ENCODE measurements at places on chromosomes 7 and 10.

DNA sequence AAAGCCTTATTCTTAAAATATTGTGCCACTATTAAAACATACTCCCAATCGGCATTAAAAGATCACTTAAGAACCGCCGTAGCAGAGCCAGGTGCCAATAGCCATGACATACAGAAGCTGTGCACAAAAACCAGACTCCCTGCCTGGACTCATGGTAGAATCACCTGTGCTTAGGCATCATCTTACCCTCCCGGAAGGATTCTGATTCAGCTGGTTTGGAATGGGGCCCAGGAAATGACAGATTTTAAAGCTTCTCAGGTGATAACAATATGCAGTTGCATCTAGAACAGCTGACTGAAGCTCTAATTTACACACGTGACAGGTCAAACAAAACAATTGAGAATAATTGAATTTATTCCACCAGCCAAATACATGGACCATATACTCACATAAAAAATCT is 10.7 kb downstream of the A1CF start:
- DNase-seq = no peak

DNA sequence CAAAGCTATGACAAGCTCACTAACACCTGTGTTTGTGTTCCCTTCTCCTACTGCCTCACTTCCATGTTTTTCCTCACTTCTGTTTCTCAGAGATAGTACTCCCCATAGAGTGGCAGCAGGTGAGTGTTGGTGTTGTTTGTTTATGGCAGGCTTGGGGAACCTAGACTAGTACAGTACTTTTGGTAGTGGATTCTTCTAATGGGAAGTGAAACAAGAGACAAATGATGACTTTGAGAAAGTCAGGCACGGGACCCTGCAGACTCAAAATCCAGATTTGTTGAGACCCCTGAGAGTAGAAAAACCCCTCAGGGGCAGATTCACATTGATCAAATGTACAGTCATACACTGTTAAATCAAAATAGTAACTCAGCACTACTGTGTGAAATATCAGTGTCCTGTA is 6.4 kb upstream of the CFAP69 start:
- DNase-seq = no peak

GRCh38 chr10:128087146-128087883 is 38.9 kb downstream of the MKI67 start:
- no peak for DNase-seq

DNA sequence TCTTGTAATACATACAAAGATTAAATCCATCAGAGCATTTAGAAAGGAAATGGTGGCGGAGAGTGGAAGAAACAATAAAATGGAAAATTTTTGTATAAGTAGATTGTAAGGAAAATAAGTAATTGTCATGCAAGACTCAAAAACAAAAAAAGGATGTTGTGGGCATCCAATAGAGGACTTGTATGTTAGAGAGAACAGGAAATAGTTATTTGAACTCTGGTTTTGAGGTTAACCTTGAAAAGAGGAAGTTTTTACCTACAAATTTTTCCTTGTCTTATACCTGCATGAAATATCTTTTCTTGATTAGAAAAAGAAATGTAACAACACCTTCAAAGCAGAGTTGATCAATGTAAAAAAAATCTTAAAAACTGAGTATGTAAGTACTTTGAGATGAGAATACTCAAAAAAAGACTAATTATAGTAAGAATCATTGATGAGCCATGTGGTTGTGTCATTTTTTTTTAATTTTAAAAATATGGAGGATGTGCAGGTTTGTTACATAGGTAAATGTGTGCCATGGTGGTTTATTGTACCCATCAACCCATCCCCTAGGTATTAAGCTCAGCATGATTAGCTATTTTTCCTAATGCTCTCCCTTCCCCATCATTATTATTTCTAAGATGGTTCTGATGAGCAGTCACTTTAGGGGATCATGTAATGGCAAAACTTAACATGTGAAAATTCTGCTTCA is 11.9 kb downstream of the TMEM106B start:
- no peak for DNase-seq
